ENCODE measurements at places on chromosomes 12 and 14.

GRCh38 chr12:32497864-32498263 is 98.5 kb downstream of the FGD4 start:
- no peak for DNase-seq

GRCh38 chr12:105613887-105614286 is 283.4 kb downstream of the C12orf75 start:
- DNase-seq, result no peak

DNA sequence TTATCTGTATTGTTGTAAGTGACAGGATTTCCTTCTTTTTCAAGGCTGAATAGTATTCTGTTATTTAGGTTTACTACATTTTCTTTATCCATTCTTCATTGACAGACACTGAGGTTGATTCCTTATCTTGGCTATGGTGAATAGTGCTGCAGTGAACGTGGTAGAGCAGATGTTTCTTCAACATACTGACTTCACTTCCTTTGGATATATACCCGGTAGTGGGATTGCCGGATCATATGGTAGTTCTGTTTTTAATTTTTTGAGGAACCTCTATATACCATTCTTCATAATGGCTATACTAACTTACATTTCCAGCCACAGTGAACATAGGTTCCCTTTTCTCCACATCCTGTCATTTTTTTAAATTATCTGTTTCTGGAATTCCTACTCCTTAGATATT is 21.8 kb downstream of the DERA start:
- no peak for DNase-seq

GRCh38 chr12:92673756-92674155 is 29.0 kb upstream of the PLEKHG7 start:
- DNase-seq, result no peak

DNA sequence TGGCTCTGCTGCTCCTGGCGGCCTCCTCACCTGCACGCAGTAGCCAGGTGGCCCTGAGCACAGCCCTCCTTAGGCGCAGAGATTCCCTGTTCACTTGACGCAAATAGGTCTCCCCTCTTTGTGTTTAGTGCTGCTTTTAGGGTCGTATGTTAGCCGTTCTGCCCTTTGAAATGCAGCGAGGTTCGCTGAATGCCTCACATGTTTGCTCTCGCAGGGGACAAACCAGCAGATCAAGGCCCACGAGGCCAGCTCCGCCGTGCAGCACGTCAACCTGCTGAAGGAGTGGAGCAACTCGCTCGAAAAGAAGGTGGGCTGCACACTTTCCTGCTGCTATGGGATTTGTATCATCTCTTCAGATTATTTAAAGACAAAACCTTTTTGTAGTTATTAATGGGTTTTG is 31.4 kb upstream of the AMN start:
- DNase-seq, result no peak

- no peak for DNase-seq
Observed at GRCh38 chr14:72709916-72710611, 183.8 kb downstream of the DPF3 start.

DNA sequence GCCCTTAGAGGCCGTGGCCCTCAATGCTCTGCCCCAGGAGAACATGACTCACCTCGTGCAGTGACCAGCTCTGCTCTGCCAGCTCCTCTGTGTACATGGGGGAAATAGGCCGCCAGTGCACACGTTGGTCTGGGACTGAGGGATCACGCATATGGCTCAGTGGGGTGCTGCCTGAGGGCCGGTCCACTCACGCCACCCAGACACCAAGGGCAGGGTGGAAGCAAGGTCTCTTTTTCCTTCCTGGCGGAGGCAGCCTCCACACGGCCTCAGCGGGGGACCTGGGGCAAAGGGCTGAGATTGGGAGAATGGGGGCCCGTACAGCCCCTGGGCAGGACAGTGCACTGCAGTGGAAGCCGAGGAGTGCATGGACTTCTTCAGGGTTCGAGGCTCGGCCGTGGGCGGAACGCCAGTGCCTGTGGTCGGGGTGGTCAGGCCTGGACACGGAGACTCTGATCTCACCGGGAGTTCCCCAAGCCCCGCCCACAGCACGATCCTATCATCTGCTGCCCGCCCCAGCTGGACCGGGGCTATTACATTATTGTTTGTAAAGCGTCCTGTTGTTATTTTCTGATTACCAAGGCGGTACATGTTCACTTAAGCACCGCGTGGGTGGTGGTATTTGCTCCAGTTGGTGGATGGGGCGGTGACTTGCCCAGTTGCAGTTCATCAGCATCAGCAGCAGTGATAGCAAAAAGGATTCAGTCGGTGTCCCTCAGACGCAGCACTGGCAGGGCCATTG is 38.8 kb upstream of the TDRD9 start:
- peak; percentile 93 for DNase-seq

DNA sequence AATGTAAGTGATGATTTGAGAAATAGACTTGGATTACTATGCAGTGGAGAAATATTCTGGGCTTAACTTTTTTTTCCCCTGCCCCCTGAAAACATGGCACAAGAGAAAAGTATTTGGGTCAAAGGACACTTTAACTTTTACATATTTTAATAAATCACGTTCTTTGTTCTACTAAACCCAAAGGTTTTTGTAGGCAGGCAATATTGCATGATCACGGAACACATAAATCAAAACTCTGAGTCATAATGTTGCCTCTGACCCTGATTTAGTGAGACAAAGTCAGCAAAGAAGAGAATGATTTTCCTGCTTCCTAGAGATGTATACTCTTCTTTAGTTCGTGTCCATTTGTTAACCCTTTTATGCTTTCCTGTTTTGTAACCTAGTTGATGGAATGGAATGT is 38.0 kb downstream of the ABCD2 start:
- DNase-seq, result peak; percentile 46

DNA sequence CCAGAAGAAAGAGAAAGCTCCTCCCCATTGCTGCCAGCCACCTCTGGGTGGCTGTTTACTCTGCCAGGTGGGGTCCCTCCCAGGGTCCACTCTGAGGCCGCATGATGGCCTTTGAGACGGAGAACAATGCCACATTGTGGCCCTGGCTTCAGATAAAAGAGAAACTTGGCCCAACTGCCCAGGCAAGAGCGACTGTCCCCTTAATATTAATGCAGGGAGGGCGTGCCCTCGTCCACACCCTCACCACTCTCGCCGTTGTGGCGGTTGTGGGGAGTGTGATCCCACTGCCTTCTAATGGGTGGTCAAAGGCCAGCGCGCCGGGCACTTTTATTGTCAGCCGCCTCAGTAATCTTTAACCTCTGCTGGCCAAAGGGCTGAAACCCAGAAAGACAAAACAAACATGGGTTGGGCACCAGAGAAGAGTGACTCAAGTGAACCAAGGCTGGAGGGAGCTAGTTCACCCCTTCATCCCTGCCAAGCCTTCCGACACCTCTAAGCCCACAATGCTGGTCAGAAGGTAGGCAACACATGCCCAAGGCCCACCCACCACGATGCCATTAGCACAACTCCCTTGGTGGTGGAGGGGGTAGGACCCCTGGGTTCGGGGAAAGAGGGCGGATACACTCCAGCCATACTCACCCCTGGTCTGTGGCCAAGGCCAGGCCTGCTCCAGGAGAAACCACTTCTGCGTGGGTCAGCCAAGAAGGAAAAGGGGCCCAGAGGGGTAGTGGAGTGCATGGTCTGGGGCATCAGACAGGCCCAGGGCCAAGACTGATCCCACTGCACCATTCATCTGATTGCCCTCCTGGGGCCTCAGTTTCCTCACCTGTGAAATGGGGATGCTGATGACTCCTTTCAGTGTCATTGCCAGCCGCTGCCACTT is 44.5 kb upstream of the BCL11B start:
- no peak for DNase-seq

GRCh38 chr12:9925705-9926393 is 6.3 kb downstream of the CLEC2A start:
- peak; percentile 56 for DNase-seq

DNA sequence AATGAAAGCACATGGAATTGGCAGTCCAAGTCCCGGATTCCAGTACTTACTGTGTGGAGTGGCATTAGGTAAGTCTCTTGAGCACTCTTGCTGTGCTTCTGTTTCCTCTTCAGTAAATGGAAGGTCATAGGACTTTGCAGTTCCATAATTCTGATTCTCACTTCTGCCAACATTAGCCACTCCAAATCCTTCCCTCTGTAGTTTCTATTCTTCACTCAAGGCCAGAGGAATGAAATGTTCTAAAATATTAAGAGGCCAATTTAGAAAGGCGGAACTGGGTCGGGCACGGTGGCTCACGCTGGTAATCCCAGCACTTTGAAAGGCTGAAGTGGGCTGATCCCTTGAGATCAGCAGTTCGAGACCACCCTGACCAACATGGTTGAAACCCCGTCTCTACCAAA is 19.8 kb upstream of the SLC5A8 start:
- no peak for DNase-seq

DNA sequence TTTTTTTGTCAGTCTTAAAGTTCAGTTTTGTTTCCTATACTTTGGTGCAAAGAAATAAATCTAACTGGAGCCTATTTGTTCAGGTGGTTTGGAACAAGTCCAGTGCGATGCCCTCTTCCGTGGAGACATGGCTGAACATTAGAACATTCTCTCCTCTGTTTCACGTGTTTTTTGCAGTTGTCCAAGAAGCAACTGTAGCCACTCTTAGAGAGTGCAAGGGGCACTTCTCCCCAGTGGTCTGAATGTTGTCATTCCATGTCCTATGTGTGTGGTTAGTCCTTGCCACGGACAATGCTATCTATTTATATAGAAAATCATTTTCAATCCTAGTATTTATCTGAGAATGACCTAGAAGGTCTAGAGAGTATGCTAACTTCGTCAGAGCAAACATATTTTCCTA is 1232.5 kb upstream of the SEL1L start:
- no peak for DNase-seq

DNA sequence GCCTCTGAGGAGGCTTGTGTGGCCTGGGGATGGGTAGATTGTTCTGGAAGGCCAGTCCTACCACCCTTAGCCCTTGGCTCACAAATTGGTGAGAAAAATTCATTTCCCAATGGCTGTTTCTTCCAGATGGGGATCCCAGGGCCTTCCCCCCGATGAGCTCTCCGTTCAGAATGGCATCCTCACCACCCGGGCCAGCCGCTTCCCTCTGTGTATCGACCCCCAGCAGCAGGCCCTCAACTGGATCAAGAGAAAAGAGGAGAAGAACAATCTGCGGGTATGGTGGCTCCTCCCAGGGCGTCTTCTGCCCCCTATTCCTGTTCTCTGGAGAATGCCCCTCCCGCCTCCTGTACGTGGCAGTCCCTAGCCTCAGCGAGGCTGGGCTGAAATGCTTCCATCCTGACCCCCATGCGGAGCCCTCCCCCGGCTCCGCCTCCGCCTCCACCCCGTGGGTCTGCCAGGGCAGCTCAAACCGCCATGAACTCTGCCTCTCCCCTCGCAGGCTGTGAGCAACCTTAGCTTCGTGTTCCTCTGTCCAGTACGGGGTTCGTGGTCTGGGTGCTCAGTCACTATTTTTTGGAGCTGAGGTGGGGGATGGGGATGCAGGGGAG is 57.8 kb downstream of the CCDC92 start:
- no peak for DNase-seq

- peak; percentile 89 for DNase-seq
Observed at GRCh38 chr14:61641914-61642613, 53.2 kb upstream of the HIF1A start.

DNA sequence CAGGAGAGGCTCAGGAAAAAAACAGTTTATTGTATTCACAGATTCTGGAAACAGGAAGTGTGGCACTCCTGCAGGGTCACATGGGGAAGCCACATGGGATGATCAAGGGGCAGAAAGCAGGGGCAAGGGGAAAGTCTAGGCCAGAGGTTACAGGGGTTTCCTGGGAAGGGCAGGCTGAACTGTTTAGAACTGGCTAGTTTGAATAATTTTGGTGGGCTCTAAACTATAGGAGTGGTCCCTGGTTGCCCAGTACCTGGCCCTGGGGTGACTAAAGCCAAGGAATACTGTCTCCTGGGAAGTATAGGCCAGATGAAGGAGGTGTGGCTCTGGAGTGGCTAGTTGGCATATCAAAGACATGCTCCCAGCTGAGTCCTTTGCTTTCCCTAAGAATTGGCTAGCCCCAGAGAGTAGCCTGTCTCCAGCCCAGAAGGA is 169.2 kb downstream of the SLC41A2 start:
- no peak for DNase-seq

DNA sequence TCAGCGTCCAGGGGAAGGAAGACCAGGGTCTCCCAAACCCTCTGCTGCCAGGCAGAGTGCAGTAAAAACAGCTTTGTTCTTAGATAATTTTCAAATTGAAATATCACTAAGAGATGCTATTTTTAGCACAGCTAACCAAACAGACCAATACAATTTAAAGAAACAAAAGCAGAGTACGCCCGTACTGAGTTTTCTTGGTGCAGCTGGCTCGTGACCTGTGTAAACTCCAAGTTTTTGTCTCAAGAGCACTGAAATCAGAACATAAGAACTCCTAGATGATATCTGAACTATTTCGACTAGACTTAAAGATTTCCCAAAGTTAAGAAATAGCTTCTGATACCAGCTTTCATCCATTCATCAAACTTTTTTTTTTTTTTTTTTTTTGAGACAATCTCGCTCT is 10.3 kb downstream of the ARF3 start:
- no peak for DNase-seq

- no peak for DNase-seq
Observed at GRCh38 chr12:132784580-132784979, 22.9 kb upstream of the ANKLE2 start.

GRCh38 chr14:99119554-99120525 is 152.2 kb downstream of the BCL11B start:
- no peak for DNase-seq

DNA sequence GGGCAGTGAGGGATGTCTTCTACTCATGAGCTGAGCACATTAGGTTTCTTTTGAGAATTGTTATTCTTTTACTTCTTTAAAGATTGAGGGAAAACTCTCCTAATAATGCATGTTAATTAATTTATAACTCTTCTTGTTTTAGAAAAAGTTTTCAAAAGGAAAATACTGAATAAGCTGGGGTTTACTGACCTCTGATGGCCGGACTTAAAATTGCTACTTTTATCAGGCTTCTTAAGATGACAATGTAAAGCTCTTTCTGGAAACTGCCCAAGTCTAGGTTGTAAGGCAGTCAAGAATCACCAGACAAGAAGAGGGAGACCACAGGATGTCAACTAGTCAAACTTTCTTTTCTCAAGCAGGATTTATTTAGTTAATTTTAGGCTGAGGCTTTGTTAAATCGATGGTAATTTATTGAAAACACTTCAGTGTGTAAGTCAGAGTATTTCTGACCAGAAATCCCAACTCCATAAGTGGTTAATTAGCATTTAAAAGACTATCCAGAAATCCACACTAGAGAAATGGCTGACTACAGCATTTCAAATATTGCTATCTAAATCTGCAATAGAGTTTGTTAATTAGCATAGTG is 82.1 kb downstream of the AVPR1A start:
- peak; percentile 63 for DNase-seq

DNA sequence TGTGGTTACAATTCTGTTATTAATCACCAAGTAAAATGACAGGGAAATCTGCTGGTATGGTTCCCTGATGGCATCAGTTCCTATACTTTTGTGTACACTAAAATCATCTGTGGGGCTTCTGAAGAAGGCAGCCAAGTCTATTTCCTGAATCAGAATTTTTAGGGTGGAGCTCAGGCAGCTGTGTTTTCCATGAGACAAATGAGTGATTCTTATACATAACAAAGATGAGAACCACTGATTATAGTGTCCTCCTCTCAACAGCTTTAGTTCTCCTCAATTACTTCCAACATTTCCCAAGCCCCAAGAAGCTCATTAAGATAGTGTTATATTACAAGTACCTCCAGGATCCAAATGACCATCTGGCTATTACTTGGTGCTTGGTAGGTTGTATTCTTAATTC is 64.5 kb upstream of the USP44 start:
- no peak for DNase-seq

Data from bronchial epithelial cell (primary cell).